ENCODE measurements at places on chromosomes 4 and X.

- no peak for ATAC-seq
These were observed 197.9 kb upstream of the PPP1R2C start for GRCh38 chrX:42975906-42976305.

GRCh38 chr4:88119943-88120342 is 38.5 kb downstream of the ABCG2 start:
- ATAC-seq: no peak

DNA sequence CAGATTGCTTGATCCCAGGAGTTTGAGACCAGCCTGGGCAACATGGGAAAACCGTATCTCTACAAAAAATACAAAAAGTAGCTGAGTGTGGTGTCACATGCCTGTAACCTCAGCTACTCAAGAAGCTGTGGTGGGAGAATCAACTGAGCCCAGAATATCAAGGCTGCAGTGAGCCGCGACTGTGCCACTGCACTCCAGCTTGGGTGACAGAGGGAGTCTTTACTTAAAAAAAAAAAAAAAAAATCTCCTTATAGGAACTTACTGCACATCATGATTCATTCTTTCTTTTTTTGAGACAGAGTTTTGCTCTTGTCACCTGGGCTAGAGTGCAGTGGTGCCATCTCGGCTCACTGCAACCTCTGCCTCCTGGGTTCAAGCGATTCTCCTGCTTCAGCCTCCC is 24.3 kb downstream of the UPF3B start:
- ATAC-seq: no peak

GRCh38 chr4:48118081-48118480 is 16.0 kb downstream of the TXK start:
- no peak for ATAC-seq

DNA sequence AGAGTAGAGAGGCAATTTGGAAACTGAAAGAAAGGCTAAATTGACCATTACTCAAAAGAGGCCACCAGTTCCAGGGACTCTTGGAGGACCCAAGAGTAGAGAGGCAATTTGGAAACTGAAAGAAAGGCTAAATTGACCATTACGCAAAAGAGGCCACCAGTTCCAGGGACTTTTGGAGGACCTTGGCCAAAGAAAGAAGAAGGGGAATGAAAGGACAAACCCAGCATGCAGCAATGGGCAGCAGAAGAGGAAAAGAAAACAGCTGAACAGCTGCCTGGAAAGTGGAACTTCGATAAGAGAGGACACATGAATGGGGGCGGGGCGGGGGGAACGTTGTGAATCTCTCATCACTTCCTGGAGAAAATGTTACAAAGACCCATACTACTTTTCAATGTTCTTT is 80.8 kb downstream of the PALLD start:
- no peak for ATAC-seq

- ATAC-seq: peak; percentile 77
These were observed 4.9 kb downstream of the PLAC8 start for GRCh38 chr4:83109480-83110222.

GRCh38 chrX:101287402-101287801 is 3.7 kb downstream of the TAF7L start:
- peak; percentile 51 for ATAC-seq

- no peak for ATAC-seq
These were observed 23.4 kb downstream of the CTBP1 start for GRCh38 chr4:1225272-1226143.

DNA sequence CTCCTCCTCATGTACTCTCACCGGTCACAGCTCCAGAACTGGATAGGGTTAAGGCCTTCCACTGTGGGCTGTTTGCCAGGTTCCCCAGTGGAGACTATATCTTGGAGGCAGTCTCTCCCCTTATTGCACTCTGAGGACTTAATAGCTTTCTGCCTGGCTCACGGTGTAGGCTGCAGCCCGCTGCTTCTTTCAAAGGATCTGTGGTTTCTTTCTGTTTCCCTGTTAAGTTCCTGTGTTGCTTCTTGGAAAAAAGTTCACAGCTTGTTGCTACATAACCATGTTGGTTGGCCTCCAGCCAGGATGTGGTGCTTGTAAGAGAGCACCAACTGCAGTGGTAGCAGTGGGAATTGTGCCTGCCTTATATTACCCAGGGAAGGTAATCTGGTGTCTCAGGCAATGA is 24.9 kb upstream of the ZDHHC15 start:
- no peak for ATAC-seq

GRCh38 chr4:25956260-25956659 is 42.2 kb downstream of the SMIM20 start:
- no peak for ATAC-seq

- ATAC-seq: no peak
These were observed 21.7 kb upstream of the MFAP3L start for GRCh38 chr4:170047771-170048354.

DNA sequence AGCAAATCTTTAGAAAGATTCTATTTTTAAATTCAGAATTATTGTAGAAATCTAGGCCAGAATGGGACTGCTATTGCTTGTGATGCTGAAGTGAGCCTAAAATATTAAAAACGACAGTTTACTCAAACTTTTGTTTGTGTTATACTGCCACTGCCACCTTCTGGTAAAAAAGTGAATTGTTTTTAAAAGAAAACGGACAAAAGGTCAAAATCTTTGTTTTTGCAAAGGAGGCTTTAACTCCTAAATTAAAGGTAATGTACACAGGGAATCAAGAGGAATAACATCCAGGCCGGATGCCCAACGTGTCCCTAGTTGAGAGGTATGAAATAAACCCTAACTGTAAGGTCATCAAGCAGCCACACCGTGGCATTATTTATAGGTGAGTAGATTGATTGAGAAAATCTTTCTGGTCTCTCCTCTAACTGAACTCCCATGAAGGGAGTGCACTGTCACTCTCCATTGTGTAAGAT is 338.3 kb upstream of the GALNT7 start:
- ATAC-seq: no peak

DNA sequence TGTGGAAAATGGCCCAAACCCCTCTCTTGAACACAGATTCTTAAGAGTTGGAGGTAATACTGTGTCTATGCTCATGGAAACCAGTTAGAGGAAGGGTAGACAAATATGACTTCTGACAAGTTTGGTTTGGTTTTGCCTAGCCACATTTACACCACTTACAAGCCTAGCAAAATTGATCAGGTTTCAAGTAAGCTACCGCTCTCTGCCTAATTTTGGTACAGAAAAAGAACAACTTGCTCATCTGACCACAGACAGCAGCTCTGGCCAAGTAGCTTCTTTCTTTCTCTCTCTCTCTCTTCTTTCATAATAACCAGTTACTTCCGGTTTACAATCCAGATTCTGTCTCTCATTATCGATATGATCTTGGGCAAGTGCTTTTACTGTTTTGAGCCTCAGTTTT is 260.0 kb downstream of the GLUD2 start:
- ATAC-seq: no peak

DNA sequence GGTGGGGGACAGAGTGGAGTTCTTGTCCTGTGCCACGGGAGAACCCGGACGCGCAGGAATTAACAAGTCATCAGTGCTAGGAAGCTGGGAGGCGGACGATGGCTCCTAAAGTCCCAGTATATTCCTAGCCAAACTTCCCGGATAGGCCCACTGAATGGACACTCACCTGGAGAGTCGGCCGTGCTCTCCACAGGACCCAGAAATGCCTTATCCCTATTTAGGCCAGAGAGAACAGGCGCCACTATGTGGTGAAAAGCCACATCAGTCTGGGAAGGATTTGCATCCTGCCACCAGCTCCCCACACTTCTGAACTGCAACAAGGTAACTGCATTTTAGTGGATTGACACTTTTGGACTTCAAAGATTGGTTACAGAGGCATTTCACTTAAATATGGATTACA is 1.1 kb downstream of the CFAP299 start:
- peak; percentile 33 for ATAC-seq

DNA sequence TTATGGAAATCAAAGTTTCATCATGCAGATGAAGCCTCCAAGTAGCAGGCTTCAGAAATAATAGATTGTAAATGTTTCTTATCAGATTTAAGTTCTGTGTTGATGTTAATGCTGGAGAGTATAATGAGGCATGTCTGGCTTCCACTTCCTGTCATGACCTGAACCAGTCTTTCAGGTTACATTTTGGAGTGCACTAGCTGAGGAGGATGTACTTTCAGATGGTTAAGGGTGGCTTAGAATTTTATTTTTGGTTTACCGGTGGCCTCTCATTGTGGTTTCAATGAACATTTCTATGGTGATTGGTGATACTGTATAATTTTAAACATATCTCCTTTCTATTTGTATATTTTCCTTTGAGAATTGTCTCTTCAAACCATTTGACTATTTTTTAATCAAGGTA is 890.4 kb downstream of the SH3BGRL start:
- ATAC-seq: no peak

DNA sequence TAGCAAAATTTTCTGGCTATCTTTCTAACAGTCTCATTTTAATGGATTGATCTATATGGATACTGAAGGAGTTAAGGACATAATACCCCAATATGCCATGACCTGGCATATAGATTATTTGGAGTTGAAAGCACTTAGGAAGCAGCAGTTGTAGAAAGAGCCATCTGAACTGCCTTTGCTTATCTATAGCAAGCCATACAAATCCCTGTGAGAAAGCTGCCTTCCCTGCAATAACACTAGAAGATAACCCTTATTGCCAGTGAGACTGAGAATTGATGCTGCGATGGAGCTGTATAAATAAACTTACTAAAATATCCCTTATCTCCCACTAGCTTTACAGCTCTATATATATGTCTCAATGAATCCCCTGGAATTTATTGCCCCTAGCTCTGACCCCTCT is 346.3 kb downstream of the TECRL start:
- no peak for ATAC-seq

DNA sequence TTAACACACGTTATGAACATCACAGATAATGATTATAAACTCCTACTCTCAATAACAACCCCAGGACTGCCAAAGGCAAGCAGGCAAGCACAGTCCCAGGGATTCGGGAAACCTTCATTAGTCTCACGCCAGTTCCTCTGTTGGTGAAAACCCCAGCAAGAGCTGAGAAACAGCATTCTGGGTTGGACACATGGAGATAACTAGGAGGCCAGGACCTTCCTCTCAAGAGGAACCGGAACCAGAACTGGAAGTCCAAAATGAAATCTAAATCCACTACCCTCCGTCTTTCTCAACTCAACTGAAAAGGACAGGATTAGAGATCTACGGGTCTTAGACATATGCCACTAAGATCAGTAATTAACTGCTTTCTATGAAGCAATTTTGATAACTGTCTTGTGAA is 3.8 kb downstream of the VEGFC start:
- ATAC-seq: no peak

DNA sequence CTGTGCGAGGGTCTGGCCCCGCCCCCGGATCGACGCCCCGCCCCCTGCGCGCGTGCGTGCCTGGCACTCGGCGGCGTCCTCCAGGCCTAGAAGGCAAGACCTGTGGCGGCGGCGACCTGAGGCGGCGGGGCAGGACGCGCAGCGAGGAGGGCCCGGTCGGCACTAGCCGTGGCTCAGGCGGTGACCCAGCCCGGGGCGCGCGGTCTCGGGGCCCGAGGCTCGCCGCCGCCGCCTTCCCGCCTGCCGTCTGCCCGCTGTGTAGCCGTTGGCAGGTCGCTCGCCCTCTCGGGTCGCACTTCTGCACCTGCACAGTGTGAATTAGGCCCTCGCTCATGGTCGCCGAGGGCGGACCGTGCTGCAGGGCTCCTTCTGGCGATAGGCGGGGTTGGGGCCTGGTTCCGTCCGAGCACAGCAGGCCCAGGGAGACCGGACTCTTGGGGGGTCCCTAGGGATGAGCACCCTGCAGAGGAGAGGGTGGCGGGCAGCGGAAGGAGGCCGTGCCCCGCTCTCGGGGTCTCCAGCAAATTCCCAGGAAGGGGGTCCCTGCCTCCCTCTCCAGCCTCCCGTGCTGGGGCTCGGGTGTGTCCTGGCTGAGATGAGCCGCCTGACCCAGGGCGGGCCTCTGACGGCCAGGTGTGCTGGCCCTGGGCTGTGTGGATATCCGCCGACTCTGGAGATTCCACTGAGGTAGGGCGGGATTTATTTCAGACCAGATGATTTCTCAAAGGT is 557 bp upstream of the FAM53A start:
- no peak for ATAC-seq

DNA sequence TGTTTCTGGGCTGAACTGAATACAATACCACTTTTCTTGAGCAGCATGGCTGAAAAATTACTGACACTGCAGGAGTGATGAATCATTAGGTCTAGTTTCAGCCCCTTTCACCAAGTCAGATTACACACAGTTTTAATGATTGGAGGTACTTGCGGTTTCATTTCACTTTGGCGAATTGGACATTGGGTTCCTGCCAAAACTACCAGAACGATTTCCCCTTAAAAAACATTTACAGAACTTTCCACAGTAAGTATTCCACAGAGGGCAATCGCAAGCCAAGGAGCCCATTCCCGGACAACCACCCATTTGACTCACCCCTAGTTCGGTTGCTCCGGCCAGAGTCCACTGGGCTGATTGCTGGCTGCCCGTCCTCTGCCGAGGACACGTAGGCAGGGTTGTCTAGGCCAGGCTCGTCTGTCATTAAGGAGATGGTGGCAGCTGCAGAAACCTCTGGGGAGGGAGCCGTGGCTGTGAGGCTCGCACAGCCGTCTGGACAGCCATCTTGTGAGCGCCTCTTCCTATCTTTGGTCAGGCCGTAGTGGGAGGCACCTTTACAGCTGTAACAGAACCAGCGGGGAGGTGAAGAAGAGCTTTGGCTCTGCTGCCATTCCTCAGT is 83.5 kb downstream of the LNX1 start:
- ATAC-seq: no peak

- ATAC-seq: no peak
These were observed 12.7 kb downstream of the TAB3 start for GRCh38 chrX:30876367-30876766.

GRCh38 chr4:78323439-78323838 is 228.1 kb upstream of the ANXA3 start:
- no peak for ATAC-seq

DNA sequence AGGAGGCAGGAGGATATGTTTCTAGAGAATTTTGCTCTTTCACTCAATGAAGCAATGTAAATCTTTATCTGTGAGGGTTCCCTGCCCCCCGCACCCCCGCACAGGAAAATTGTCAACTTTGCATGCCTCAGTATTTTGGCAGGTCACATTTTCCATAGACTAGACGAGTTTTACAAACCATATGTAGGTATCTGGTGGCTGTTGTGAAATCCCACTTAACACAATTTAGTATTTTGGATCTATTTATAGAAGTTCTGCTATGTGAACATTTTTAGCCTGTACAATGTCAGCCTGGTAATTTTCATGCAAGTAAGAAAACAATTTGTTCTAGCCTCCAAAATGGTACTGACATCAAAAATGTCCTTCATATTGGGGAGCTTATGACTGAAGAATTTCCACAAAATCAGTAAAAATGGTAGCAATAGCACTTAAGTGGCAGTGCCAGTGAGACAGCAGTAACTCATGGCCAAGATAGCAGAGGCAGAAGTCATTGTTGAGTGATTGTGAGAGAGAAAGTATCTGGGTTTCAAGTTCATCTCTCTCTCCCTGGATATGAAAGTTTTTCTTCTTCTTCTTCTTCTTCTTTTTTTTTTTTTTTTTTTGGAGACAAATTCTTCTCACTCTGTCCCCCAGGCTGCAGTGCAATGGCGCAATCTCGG is 12.4 kb upstream of the FRYL start:
- no peak for ATAC-seq

- no peak for ATAC-seq
These were observed 478.7 kb upstream of the GALNTL6 start for GRCh38 chr4:171334549-171334948.

GRCh38 chr4:85243857-85244256 is 231.1 kb upstream of the ARHGAP24 start:
- ATAC-seq: no peak
